RWPE1 (cell line): ENCODE measurements at places on chromosomes 12 and 14.
A peak's percentile ranks its signal among the peaks of the same experiment; 100 is the strongest.

GRCh38 chr14:80110721-80111120, 100.6 kb downstream of the DIO2 start:
- DNase-seq = no peak

DNA sequence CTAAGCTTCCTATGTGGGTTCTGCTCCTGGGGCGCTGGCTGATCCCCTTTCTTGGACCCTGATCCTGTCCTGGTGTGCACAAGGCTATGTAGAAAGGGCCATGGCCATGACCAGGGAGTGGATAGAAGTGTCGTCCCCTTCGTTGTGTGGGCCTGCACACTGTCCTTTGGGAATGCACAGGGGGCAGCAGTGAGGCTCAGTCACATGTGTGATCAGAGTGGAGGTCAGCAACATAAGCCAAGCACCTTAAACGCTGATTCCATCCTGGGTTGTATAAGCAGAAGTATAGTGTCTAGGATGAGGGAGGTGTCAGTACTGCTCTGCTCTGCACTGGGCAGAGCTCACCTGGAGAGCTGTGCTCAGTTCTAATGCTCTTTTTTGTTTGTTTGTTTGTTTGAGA, 48.4 kb downstream of the ESRRB start:
- no peak for DNase-seq

DNA sequence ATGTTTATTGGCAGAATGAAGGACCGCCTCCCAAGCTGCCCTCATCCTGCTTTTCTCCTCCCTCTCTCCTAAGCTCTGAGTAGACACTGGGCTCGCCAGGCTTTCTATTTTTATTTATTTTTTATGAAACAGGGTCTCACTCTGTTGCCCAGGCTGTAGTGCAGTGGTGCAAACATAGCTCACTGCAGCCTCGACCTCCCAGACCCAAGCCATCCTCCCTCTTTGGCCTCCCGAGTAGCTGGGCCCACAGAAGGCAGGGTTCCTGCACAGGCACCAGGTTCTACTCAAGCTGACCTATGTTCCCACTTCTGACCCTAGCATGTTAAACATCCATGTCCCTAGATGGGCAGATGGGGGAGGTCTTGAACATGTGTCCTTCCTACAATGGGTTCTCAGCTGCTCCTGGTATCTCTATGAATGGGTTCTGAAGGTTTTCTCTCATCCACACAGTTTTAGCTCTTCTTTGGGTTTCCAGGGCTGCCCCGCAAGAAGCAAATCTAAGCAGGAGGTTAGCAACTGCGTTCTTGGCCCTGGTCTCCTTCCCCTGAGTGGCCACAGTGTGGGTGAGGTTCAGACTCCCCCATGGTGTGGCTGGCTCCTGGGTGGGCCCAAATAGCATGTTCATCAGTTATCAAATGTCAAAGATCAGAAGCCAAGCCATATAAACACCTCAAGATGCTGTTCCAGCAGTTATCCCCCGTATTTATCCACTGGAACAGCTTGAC, 167.3 kb downstream of the ZFP36L1 start:
- DNase-seq = no peak

DNA sequence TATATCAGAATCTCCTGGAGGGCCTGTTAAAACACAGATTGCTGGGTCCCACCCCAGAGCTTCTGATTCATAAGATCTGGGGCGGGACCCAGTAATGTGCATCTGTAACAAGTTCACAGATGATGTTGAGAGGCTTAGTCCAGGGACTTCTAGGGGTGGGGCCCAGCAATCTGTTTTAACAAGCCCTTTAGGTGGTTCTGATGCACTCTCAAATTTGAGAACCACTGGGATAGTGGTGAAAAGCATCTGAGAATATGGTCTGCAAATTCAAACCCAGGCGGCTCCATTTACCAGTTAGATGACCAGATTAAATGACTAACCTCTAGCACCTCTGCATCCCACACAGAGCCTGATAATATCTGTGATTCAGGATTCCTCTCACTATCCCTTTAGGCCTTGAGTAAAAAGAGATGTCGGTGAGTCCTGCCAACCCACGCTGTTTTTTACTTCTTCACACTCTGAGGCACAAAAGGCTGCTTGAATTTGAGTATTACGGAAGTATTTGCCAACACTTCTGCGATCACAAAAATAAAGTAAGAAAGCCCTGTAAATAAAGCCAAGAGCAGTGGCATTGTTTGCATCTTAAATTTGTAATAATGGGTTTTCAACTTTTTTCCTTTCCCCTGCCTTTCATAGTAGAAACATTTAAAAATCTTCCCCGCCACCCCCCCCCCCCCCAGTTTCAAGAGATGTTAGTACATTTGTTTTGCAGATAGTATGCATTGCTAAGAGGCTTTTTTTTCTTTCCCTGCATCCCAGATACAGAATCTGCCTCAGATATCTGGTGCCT, 1.8 kb upstream of the FRS2 start:
- DNase-seq = no peak

DNA sequence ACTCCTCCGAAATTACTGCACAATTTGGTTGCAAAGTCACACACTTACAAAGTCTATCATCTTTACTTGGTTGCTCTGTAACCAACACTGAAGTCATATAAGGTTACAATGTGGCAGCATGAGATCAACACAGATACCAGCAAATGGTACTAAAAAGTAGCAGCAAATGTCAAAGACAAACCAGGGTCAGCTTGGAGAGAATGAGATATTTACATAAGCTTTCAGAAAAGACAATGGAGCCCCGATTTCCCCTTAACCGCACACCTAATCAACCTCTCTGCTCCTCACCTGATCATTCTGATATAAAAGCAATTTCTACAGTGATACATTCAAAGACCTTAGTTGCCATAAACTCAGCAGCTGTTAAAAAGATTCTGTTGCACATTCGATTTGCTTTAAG, 76.4 kb upstream of the FOXN3 start:
- DNase-seq = no peak

DNA sequence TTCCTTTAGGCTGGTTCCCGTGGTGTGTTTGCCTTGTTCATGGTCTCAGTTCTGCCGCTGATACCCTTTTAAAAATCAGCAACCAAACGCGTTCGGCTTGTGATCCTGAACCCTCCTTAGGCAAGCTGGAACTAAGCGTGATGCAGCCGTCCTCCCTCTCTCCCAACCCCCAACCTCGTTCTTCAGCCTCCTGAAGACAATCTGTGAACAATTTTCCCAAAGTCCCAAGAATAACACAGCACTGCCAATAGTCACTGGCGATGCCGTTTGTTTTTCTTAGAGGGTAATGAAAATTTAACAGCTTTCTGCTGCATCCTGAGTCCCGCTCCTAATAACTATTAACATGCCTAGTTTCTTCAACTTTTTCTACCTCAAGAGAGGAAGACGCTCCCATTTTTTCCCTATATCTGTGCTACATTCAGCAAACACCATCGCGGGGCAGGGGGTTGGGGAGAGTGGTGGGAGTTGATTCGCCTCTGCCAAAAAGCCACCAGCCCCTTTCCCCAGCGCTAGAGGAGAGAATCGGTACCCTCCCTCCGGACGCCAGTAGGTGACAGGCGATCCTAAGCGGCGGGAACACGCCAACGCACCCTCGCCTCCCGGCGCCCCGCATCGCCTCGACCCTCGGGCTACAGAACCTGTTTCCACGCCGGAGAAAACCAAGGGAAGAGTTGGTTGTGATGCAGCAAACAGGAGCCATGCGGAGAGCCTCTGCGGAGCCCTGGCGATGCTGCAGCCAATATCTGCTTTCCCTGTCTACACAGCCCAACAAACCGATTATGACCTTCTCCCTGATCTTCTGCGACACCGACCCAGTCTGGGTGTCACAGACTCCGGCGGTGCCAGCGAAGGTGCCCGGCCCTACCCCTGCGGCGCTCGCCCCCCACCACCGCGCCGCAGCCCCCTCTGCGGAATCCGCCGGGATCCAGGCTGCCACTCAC, 752 bp downstream of the PRICKLE1 start:
- DNase-seq = peak; percentile 43

DNA sequence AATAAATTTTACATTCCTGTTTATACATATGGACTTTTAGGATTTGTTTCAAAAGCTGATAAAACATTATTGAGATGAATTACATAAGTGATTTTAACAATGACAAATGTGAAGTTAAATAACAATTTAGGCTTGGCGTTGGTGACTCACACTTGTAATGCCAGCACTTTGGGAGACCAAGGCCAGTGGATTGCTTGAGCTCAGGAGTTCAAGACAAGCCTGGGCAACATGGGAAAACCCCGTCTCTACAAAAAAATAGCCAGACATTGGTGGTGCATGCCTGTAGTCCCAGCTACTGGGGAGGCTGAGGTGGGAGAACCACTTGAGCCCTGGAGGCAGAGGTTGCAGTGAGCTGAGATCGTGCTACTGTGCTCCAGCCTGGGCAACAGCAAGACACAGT, 7.4 kb downstream of the ACOT2 start:
- no peak for DNase-seq

- DNase-seq = no peak
Measured at GRCh38 chr12:27012982-27013255, 1.3 kb downstream of the TM7SF3 start.

- no peak for DNase-seq
Measured at GRCh38 chr14:99125113-99125512, 146.9 kb downstream of the BCL11B start.

- no peak for DNase-seq
Measured at GRCh38 chr12:23628806-23629205, 320.7 kb downstream of the SOX5 start.

GRCh38 chr12:7496451-7496850, 7.1 kb downstream of the CD163 start:
- DNase-seq = no peak

DNA sequence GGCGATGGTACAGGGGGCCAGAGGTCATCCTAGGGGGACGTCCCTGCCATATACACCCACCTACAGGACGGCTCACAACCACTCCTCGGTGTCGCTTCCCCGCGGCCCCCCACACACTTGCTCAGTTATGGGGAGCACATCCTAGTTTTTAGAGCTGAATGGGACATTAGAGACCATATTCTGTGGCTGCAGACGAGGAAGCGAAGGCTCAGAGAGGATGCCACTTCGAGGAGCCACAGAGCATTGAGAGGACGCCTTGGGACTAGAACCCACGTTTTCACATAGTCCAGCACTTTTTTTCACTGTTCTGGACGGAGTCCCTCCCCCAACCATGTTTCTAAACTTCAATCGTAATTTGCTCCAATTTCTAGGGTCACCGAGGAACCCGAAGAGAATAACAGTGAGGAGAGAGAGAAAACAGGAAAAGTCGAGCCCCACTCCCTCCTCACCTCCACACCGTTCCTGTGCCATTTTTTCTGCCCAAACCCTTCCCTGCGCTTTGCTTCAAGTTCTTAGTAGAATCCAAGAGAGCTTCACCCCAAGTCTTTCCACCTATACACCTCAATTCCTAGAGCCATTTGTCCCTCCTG, 641 bp upstream of the ASCL1 start:
- DNase-seq = no peak

GRCh38 chr14:98704441-98704840, 567.6 kb downstream of the BCL11B start:
- DNase-seq = no peak

DNA sequence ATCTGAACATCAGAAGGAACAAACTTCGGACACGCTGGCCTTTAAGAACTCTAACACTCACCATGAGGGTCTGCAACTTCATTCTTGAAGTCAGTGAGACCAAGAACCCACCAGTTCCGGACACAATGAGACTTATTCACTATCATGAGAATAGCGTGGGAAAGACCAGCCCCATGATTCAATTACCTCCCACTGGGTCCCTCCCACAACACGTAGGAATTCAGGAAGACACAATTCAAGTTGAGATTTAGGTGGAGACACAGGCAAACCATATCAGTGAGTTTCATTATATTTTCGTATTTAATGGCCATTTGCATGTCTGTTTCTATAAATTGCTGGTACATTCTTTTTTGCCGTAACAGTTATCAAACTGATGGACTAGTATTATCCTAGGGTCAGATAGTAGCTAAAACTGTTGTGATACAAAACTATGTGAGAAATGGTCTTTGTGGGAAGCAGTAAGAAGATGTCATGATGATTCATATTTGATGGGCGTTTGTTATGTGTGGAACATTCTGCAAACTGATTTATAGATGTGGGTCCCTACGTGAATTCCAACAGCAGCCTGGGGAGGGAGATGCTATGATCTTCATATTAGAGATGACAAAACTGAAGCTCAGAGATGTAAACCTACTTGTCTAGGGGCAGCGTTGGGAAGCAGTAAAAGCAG, 282.4 kb upstream of the TMEM132C start:
- no peak for DNase-seq

DNA sequence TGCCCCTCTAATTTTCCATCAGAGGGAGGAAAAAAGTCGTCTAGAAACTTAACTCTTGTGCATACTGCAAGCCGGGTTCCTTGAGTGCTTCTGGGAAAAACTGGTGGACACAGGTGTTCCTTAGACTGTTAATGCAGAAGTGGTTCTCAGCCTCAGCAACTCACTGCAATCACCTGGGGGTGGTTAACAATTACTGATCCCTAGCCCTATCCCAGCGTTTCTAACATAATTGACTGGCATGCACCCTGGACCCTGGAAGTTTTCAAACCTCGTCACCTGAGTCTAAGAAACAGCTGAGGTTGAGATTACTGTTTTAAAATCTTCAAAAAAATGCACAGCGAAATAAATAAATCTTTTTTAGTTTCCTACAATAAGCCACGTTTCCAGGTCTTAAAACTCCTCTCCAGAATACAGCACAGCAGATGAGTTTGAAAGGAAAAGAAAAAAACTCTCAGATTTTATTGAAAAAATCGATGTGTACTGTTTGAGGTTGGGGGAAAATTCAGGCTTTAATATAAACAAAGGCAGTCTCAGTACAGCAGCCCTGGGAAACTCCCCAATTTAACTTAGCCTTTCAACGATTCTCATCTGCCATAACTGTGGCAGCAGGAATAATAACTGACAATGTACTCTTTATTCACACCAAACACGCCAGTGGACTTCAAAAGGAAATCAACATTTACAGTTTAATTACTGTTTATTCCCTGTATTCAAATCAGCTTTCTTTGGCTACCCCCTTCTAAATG, 45.4 kb downstream of the PHLDA1 start:
- no peak for DNase-seq

DNA sequence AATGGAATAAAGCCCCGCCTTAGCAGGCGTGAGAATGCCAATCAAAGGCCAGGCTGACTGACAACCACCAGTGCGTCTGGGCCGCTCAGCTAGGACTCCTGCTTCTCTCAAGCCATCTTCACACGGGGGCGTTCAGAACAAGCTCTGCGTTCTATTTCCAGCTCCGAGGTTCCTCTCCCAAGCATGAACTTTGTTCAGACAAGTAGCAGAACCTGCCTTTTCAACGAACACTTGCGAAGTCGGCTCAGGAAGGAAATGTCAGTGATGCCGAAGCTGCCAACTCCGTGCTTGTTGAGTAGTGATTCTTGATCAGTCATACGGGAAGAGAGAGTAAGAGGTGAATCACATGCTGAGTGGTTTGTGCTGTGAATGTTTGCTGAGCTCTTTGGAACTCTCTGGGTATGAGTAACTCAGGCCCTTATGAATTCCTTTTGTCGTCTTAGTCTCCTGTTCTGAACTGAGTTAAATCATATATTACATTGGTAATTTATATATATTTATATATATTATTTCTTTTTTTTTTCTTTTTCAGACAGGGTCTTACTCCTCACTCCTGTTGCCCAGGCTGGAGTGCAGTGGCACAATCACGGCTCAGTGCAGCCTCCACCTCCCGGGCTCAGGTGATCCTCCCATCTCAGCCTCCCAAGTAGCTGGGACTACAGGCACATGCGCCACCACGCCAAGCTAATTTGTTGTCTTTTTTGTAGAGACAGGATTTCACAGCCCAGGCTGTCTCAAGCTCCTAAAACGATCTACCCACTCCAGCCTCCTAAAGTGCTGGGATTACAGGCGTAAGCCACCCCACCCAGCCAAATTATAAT, 29.4 kb upstream of the BCL7A start:
- peak; percentile 96 for DNase-seq
